ENCODE measurements at places on chromosomes 11 and 22. TPM values are rescaled to one million over a fixed set of nuclear protein-coding genes. Genes with fewer than 3 reads are reported as not detected.

- no peak for DNase-seq
Observed at GRCh38 chr11:43267856-43268580, 43.8 kb upstream of the API5 start.

TRIM51 gene
- polyA plus RNA-seq: not detected

DNA sequence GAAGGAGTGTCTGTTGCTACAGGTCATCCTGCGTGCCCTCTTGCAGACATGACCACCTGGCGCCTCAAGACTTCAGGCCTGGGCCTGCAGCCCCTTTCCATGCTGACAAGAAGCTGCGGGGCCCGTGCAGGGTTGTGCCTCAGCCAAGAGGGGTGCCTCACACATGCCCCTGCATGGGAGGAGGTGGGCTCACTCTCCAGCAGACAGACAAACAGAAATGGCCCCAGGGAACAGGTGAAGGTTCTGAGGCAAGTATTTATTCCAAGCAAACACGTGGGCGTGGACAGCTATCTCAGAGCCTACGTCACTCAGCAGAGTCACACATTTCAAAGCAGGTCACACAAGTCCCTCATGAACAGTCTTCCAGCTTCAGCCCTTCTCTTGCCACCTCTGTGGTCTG lies 5.9 kb upstream of the SYCE3 start:
- DNase-seq: no peak

DNA sequence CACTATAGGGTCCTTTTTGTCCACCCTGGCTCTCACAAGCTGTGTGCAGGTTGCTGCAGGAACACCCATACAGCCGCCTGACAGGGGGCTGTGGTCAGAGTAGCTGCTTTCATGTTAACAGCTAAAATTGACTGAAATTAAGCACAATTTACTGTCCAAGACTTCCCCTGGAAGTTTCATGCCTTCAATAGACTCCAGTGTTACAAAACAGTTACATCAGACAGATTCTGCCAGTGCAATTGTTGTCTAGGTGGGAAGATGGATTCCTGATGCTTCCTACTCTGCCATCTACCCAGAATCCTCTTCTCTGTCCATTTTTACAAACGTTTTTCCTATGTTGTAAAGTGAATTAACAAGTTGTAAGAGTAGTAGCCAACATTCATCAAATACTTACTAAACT lies 5.3 kb upstream of the TSKU start:
- DNase-seq: no peak

IL10RA gene
- not detected for polyA plus RNA-seq

- no peak for DNase-seq
Observed at GRCh38 chr22:47168441-47168840, 406.0 kb downstream of the TBC1D22A start.

DNA sequence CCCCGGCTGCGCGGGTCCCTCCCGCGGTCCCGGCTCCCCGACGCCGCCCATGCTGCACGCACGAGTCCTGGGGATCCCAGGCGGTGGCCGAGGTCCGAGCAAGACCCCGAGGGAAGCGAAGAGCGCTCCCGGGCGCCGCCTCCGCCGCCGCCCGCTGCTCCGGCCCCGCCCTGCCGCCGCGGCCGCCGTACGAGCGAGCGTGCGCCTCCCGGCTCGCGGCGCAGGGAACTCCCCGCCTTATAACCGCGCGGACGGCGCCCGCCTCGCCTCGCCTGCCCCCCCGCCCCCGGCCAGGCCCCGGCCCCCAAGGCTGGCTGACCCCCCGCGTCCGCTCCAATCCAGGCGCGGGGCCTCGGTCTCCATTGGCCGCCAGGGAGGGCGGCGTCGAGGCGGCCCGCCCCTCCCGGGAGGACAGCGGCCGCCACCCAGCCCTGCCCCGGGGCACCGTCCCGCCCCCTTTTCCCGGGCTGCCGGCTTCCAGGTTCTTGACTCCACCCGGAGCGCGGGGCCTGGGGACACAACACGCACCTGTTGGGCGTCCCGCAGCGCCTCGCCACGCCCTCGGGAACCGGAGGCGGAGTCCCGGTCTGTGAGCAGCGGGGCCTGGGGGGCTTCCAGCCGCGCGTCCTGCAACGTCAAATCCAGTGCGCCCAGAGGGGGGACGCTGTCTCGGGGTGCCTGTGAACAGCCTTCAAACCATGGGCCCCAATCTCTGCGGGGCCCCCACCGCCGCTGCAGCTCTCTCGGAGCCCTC lies at the start of gene FADS3:
FADS3 (minus strand) TSS at position 215 of the 754 bp plus-strand sequence; CDS start at position 51, 164 bp downstream.
- peak; percentile 32 for DNase-seq

GRCh38 chr11:130827451-130828377 lies 88.6 kb downstream of the SNX19 start:
- DNase-seq: peak; percentile 67

GRCh38 chr11:15955595-15955994 lies 400.8 kb downstream of the SOX6 start:
- DNase-seq: no peak

MS4A6E gene
- polyA plus RNA-seq: not detected

ARHGAP8 gene
- polyA plus RNA-seq: 14.8 TPM

MIAT gene
- 0.02 TPM for polyA plus RNA-seq

- DNase-seq: no peak
Observed at GRCh38 chr11:18493310-18493709, 33.4 kb downstream of the TSG101 start.

UBQLN3 gene
- not detected for polyA plus RNA-seq

YPEL4 gene
- polyA plus RNA-seq: not detected

PRRG4 gene
- polyA plus RNA-seq: 4.1 TPM

DNAJB7 gene
- not detected for polyA plus RNA-seq

DNA sequence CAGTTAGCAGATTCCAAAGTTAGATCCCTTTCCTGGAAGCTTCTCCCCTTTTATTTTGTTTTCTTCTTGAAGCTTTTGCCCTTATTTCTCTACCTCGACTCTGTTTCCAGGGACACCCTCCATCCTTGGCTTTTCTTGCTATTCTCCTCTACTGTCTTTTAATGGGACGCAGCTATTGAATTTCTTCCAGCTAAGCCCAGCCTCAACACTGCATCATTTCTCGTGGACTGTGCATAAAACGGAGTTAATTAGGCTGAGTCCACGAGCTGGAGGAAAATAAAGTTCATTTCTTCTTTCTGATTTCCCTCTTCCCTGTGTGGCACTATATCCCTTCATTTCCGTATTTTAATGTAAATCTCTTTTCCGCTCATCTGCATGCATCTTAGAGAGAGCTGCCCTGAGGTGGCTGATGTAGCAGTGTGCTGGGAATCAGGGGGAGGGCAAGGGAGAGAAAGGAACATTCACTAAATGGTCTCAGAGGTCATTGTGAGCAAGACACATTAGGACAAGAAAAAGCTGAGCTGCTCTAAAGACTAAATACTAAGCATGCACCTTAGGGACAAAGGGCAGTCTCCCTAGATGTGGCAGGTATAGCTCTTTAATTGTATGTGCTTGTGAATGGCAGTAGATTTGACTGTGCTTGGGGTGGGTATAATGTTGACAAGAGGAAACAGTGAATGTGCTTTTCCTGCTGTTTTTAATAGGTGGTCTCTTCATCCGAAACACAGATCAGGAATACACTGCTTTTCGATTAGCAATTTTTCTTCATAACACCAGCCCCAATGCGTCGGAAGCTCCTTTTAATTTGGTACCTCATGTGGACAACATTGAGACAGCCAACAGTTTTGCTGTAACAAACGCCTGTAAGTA lies 1.9 kb downstream of the GRIA4 start:
- DNase-seq: no peak

CDC45 gene
- polyA plus RNA-seq: 37.8 TPM

GRCh38 chr11:3840004-3840869 lies 522 bp downstream of the RHOG start:
- peak; percentile 32 for DNase-seq

- no peak for DNase-seq
Observed at GRCh38 chr11:70825893-70826540, 426.4 kb downstream of the SHANK2 start.

- DNase-seq: peak; percentile 64
Observed at GRCh38 chr11:118792570-118793124, 1.7 kb upstream of the DDX6 start.

GRCh38 chr11:94623120-94623735 lies 56.1 kb downstream of the PIWIL4 start:
- DNase-seq: peak; percentile 73

DNA sequence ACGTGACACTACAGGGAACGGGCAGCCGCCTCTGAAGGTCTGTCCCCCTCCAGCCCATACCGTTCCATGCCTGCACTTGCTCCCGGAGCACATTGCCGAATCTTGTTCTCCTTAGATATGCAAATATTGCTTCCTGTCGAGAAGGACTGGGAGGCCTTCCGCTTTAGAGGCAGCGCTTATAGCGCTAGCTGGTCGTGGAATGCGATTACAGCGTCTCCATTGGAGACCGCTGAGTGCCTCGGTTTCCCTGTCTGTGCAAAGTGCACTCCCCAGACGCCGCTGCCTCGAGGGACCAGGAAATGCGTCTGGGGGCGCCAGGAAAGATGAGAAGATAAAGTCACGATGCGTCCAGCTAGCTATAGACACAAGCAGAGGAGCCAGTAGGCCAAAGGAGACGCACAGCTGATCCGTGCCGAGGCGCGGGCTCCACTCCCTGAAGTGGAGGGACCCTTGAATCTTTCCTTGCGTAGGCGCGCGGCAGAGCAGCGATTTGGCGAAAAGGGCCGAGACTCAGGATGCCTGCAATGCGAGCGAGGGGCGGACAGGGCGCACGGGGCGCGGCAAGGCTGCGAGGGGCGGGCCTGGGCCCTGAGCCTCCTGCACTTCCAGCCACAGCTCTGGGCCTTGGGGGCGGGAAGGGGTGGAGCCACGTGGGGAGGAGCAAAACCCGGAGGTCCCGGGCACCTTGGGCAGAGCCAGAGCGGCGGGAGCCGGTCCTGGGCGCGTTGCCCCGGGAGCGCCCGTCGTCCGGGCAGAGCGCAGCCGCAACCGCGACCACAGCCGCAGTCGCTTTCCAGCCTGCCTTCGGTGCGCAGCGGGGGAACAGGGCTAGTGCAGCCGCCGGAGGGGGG lies at the start of gene RASSF10:
RASSF10 (plus strand) TSS at position 692 of the 851 bp plus-strand sequence. CDS start 261 bp downstream, outside the sequence.
- DNase-seq: peak; percentile 75

GRCh38 chr11:73655686-73656085 lies 9.3 kb downstream of the PLEKHB1 start:
- DNase-seq: no peak

- no peak for DNase-seq
Observed at GRCh38 chr22:22867996-22868715, 19.5 kb upstream of the IGLL5 start.

TNNT3 gene
- polyA plus RNA-seq: not detected

All from foreskin keratinocyte (primary cell).